ENCODE measurements at places on chromosomes 3 and 15. TPM values are rescaled to one million over a fixed set of nuclear protein-coding genes. Genes with fewer than 3 reads are reported as not detected.

Gene CASR
- 0.82 TPM for total RNA-seq

Gene ECE2
- not detected for total RNA-seq

Gene CADPS
- not detected for total RNA-seq

Gene CHL1
- not detected for total RNA-seq

Gene ERICH6
- not detected for total RNA-seq

Gene ARNT2
- total RNA-seq: 0.21 TPM

Gene WNT7A
- total RNA-seq: 0.29 TPM

Gene SLC22A13
- 1.5 TPM for total RNA-seq

Gene GPR87
- 5.0 TPM for total RNA-seq

Gene CFAP92
- 0.50 TPM for total RNA-seq

Gene SUCNR1
- total RNA-seq: not detected

Gene PLSCR5
- not detected for total RNA-seq

Gene FEZF2
- total RNA-seq: not detected

Gene SLC4A7
- total RNA-seq: 56.9 TPM

Gene TERC
- total RNA-seq: 14.9 TPM

Gene PTPN9
- total RNA-seq: 38.4 TPM

Gene CYP1A2
- total RNA-seq: not detected

Gene GOLGA8M
- 0.53 TPM for total RNA-seq

Gene SLC35G2
- total RNA-seq: 9.6 TPM

Gene ADCY5
- not detected for total RNA-seq

Gene GPR176
- 0.24 TPM for total RNA-seq

Gene RGMA
- 0.26 TPM for total RNA-seq

- ATAC-seq: no peak
These were observed 12.0 kb downstream of the TTBK2 start for GRCh38 chr15:42908538-42908937.

GRCh38 chr15:46041905-46042304, 407.1 kb downstream of the SQOR start:
- ATAC-seq: no peak

GRCh38 chr3:119809249-119810017, 27.5 kb downstream of the NR1I2 start:
- peak; percentile 32 for ATAC-seq

DNA sequence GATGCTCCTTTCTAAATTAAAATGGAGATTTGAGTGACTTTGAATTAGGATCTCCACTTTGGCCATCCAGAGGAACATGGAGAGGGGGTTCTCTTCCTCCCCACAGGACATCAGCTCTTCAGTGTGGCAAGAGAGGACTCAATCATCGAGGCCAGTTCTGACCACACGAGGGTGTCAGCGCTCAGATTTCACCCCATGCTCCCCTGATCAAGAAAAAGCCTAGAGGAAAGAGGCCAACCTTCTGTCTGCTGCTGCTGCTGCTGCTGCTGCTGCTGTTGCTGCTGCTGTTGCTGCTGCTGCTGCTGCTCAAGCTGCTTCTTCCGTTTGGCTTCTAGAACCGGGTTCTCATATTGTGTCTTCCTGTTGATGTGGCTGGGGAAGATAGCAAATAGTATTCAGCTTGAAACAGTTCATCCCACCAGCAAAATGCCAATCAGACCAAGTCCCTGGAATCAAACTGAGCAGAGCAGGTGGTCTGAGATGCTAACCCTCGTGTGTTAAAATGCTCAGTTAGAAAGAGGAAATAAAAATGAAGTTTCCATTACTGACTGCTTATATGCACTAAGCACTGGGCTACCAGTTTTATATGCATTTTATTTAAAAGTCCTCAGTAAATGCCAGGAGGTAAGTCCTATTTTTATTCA, 599.0 kb downstream of the MAGI1 start:
- ATAC-seq: no peak

GRCh38 chr3:46660543-46661523, 32.6 kb downstream of the ALS2CL start:
- no peak for ATAC-seq

GRCh38 chr15:98506711-98507110, 141.6 kb upstream of the IGF1R start:
- ATAC-seq: no peak

- peak; percentile 97 for ATAC-seq
These were observed 33.2 kb upstream of the GOLGA8B start for GRCh38 chr15:34616613-34617012.

DNA sequence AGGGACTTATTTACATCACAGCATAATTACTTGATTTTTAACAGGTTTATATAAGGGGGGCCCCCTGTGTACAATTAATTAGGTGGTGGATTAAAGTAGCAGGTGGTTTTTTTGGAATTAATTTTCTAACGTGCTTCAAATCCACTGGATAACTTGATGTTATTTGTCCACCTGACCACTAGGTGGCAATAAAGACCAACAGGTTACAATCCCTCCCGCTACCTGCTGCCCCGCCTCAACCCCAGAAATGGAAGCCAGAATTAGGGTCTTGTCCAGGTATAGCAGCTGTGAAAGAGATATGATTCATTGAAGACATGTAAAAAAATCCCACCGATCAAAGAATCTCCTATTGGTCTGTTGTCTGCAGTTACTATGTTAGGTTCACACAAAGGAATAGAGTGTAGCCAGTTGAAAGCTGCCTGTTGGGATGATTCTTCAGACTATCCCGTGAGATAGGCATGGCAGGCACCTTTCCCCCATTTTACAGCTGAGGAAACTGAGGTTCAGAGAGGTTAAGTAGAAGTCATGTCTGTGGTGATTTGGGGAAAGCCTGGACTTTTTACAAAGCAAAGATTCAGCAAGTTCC, 44.0 kb downstream of the MFSD1 start:
- peak; percentile 59 for ATAC-seq

DNA sequence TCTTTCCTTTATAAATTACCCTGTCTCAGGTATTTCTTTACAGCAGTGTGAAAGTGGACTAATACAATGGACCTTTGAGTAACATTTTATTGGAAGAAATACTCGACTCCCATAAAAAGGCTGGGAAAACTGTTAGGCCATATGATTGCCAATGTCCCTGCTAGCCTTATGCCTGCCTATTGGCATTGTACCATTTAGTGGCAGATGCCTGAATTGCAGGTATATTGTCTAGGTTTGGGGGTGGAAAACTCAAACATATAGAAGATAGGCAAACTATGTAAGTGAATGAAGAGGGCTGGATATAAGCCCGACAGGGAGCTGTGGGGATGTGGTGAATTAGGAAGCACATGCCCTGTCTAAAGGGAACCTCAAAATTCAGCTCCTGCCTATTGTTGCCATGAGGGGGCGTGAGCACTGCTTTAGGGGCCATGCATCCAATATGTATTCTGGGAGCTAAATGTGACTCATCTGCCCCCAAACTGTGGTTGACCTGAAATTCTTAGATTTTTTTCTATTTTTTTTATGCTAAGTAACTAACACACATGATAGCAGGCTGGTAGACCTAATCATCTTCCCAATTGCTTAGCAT, 65.2 kb upstream of the TRA2B start:
- ATAC-seq: no peak

GRCh38 chr15:40925495-40925862, 3.7 kb upstream of the DLL4 start:
- no peak for ATAC-seq

- ATAC-seq: peak; percentile 84
These were observed 285.1 kb downstream of the LPP start for GRCh38 chr3:188439080-188439479.

GRCh38 chr3:48299746-48300712, 33.4 kb downstream of the SPINK8 start:
- ATAC-seq: peak; percentile 53

- ATAC-seq: no peak
These were observed 581.2 kb downstream of the PYDC2 start for GRCh38 chr3:192042116-192042515.

DNA sequence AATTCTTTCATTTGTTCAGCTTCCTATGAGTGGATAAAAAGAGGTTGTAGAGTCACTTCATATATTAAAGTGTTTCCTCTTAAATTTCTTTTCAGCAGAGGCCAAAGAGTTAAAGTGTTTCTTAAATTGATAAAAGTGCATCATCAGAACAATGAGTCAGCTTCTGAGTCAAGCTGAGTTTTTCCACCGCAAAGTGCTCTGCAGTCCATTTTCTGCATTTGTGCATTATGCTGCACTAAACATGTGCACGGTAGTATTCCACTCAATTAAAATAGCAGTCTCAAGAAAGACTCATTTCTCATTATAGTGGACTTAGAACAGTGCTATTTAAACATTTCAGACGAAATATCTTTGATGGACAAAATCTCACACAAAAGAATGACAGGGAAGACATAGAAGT, 152.0 kb downstream of the ZBBX start:
- ATAC-seq: no peak

- no peak for ATAC-seq
These were observed 12.5 kb upstream of the FBLN2 start for GRCh38 chr3:13536432-13536831.

- no peak for ATAC-seq
These were observed 91.1 kb upstream of the SLC24A5 start for GRCh38 chr15:48029642-48030041.

- ATAC-seq: peak; percentile 56
These were observed 28.4 kb downstream of the IRAK2 start for GRCh38 chr3:10192953-10193691.

GRCh38 chr3:189898559-189899153, 222.0 kb downstream of the P3H2 start:
- no peak for ATAC-seq

GRCh38 chr3:120597445-120598049, 1.4 kb downstream of the NDUFB4 start:
- ATAC-seq: peak; percentile 48

GRCh38 chr3:189999718-190000117, 121.0 kb downstream of the P3H2 start:
- ATAC-seq: no peak

DNA sequence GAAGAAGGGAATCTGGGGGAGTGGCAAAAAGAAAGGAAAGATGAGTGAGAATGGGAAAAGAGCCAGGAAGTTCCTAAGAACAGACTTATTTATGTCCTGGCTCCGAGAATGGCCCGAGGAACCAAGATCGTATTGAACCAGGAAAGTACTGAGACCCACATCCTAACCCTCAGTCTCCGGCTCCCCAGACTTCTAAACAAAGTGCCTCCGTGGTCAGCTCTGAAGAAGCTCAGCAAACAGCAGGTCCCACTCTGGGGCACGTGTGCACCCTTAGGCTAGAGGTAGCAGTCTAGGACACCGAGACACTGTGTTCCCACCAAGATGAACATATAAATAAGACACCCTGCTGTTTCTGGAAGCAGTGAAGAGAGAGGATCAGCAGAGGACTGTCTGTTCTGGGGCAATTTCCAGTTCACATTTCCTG, 307.4 kb downstream of the NTRK3 start:
- ATAC-seq: no peak

DNA sequence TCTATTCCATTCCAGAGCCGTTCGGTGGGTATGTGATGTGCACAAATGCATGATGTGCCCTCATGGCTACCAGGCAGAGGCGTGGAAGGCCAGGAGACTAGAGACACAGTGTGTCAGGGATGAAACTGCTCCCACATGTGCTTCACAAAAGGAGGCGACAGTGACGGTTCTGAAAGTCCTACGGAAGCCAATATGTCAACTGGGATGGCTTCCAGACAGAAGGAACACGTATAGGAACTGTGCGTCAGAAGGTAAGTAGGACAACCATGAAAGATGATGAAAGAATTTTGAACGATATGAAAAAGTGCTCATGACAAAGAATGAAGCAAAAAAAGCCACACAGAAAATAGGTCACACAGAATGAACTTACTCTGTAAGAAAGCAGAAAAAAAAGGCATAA, 34.1 kb downstream of the GLB1 start:
- peak; percentile 46 for ATAC-seq

DNA sequence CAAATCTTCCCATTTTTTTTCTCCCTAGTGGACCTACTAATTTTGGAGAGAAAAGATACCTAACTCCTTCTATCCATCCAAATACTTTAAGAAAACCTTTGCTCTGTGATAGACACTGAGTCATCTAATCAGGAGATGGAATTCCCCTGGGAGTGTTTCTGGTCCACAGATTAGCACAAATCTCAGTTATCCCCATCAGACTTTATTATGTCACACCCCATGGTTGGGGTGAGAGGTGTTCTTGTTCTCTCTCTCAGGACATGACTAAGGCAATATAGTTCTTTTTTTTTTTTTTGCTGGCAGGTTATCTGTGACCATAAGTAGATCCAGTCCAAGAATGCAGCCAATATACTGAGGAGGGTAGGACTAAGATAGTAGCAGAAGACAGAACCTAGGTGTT, 15.8 kb downstream of the SLC9A9 start:
- peak; percentile 76 for ATAC-seq

- ATAC-seq: no peak
These were observed 100.8 kb downstream of the DTWD1 start for GRCh38 chr15:49721621-49722020.

DNA sequence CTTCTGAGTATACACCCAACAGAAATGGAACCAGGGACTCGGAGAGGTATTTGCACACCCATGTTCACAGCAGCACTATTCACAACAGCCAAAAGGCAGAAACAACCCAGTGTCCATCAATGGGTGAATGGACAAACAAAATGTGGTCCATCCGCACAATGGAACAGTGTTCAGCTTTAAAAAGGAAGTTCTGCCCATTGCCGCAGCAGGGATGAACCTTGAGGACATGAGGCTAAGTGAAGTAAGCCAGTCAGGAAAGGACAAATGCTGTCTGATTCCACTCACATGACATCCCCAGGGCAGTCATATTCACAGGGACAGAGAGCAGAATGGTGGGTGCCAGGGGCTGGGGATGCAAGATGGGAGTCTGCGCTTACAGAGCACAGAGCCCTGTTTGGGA, 7.5 kb downstream of the IQSEC1 start:
- ATAC-seq: no peak

DNA sequence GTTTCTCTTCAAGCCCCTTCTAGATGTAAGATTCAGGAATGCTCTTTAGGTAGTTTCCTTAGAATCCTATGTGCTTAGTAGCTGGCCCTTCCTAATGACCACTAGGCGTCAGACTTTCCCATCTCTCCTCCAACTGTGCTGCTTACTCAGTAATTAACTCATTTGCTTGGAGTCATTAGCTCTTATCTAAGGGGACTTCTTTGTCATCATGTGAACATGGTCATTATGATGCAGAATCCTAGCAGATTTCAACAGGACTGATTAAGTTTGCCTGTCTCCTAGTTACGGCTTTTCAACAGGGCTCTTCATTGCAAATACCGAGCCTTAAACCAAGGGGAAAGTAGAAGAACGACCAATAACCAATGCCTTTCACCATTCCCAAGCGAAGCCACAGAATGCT, 46.4 kb downstream of the GJD2 start:
- ATAC-seq: no peak

DNA sequence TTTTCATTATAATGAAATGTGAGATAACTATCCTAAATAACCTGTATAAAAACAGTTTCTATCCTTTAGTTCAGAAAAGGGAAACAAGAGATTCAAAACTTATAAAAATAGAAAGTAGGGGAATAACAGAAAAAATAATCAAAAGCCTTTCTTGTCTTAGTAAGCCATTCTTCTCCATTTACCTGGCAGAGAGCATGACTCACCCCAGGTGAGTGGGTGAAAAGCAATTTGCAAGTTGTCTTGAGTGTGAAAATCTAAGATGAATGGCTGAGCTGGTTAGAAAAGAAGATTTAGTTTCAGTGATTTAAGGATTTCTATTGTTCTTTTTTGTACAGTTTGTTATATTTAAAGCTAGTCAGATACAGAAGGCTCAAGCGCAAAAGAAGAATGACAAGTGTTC, 702.0 kb downstream of the GRM7 start:
- no peak for ATAC-seq

All from activated T-helper 17 cell treated with anti-CD3 and anti-CD28 coated beads, Interleukin-2, amount 50 U/mL, for 72 hours (primary cell).